Suppressor macrophage (primary cell): ENCODE measurements at places on chromosomes 1 and 21.
A peak's percentile ranks its signal among the peaks of the same experiment; 100 is the strongest.

DNA sequence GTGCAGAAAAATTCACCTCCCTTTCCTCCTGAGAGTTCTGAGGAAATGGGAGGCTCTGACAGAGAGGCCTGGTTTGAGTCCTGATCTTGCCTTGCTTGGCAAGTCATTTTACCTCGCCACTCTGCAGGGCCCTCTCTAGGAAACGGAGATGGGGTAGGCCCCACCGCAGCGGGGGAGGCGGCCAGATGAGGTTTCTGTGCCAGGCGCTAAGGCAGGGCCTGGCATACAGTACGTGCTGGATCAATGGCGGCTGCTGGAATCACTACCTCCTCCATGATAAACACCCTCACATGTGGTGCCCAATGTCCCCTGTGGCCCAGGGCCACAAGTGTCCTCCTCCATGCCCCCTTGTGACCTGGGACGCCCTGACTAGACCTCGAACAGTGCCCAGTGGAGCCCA lies 499 bp upstream of the PLEKHG5 start:
- no peak for DNase-seq

DNA sequence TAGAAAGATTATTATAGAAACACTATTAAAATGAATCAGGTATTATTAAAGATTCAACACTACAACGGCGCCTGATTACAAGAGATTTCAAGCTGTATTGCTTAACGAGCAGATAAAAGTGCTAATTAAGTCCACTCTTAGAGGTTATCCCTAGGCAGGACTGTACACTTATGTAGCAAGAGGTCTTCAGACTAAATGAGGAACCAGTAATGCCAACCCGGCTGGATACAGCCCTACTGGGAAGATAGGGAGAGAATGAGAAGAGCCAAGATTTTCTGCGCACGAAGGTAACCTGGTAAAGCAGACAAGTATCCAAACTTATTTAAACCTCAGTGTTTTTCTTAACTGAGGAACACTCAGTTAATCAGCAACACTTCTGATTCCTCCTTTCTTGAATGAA lies 115.7 kb upstream of the HIVEP3 start:
- DNase-seq = peak; percentile 75

DNA sequence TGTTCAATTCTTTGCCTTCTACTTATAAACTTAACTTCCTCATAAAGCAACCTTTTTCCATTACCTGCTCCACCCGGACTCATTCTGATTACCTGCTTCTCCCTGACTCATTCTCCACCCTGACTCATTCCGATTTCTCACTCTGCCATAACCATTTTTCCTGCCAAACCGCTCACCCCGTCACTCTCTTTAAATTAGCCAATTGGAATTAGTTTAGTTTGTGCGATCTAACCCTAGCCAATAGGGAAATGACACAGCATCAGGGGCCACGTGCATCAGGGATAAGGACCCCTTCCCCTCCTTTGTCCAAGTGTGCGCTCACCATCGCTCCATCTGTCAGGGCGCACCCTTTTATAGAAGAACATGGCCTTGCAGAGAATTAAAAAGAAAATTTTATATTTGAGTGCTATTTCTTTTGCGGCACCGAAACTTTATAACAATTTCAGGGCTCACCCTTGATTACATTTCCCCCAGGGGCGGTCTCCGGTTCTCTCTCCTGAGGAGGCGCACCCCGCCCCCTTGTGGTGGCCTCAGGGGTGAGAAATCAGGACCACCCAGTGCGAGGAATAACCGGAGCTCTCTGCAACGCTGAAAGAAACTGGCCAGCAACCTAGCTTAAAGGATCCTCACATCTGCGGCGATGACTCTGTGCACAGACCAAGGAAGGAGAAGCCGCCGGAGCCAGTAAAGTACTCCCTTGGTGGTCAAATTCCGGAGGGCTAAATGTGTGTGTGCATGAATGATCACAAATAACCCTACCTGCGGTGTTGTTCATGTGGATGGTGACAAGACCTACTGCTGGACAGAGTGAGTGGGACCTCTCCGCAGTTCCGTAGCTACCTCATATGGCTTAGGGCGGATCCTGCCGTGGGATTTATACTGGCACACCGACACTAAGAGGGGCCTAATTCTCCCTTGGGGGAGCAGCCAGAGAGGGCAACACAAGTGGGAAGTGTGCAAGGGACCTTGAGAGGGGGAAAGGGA lies 30.3 kb upstream of the CBR3 start:
- peak; percentile 59 for DNase-seq

DNA sequence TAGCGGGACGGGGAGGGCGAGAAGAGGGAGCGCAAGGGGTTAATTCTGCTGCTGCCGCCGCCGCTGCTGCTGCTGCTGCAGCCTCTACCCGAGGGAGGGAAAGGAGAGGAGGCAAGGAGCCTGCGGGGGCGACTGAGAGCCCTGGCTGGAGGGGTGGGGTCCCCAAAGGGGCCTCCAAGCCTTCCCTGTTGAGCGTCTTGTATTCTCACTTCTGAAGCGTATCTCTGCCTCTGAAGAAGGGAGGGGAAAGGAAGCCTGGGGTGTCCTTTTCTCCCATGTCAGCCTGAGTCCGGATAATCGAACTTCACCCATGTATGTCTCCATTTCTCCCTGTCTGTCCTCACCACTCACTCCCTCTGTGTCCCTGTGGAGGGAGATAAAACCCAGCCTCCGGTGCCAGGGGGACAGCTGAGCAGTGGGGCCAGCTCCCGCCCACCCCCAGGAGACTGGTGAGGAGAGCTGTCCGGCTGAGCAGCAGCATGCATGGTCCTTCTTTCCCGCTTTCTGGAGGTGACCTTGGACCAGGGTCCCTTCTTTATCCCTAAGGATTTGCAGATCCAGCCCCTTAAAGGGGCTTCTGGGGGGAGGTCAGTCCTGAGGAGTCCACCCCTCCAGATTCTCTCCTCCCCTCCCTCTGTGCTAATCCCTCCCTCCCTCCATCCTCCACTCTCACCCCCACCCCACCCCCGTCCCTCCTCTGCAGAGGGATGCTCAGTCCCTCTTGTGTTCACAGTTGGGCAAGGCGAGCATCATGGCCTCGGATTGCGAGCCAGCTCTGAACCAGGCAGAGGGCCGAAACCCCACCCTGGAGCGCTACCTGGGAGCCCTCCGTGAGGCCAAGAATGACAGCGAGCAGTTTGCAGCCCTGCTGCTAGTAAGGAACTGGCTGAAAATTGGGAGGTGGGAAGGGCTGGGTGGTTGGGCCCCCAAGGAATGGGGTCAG lies 1.0 kb downstream of the NCDN start:
- DNase-seq = peak; percentile 39

GRCh38 chr1:103056423-103056822 lies 51.9 kb downstream of the COL11A1 start:
- DNase-seq = no peak

GRCh38 chr1:73044241-73045036 lies 762.1 kb upstream of the NEGR1 start:
- DNase-seq = no peak
